ENCODE measurements at places on chromosomes 7 and 10. TPM values are rescaled to one million over a fixed set of nuclear protein-coding genes. Genes with fewer than 3 reads are reported as not detected.

CTTNBP2 gene
- total RNA-seq, result 2.8 TPM

LBX1 gene
- 3.3 TPM for total RNA-seq

CPEB3 gene
- 2.0 TPM for total RNA-seq

CALML5 gene
- total RNA-seq, result not detected

- H3K4me3 ChIP-seq, result no peak overlapping the region
- no peak for DNase-seq
- H3K27ac ChIP-seq, result no peak overlapping the region
- H3K36me3 ChIP-seq, result no peaks in the 10 kb centered on the region
- no peaks in the 10 kb centered on the region for H3K27me3 ChIP-seq
These were observed 80.0 kb upstream of the STEAP4 start for GRCh38 chr7:88386665-88387156.

- no peak overlapping the region for H3K4me3 ChIP-seq
- DNase-seq, result no peak
- H3K36me3 ChIP-seq, result no peaks in the 10 kb centered on the region
- H3K27me3 ChIP-seq, result peaks cover 2% of the 10 kb centered on the region
- H3K4me1 ChIP-seq, result peaks cover 12% of the 10 kb centered on the region
These were observed 38.2 kb downstream of the GSDME start for GRCh38 chr7:24718977-24719491.

DNA sequence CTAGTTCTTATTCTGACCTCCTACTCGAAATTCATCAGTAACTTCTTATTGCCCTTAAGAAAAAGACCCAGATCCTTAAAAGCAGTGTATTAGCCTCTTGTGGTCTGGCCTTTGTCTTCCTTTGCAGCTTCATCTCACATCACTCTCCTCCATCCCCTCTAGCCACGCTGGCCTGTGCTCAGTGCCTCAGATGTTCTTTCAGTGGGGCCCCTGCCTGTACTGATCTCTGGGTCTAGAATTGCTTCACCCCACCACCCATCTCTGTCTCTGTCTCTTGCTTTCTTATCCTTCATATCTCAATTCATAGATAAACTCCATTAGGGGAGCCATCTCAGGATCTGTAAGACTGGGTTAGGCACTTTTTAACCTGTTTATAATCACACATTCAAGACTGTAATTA is 1178.5 kb upstream of the C7orf33 start:
- H3K4me1 ChIP-seq, result peaks cover 13% of the 10 kb centered on the region
- no peaks in the 10 kb centered on the region for H3K27me3 ChIP-seq
- H3K4me3 ChIP-seq, result no peak overlapping the region
- peak; percentile 8 for DNase-seq
- peak overlapping the region; percentile 76 for H3K27ac ChIP-seq
- H3K36me3 ChIP-seq, result no peaks in the 10 kb centered on the region

- H3K4me1 ChIP-seq, result peaks cover 16% of the 10 kb centered on the region
- no peaks in the 10 kb centered on the region for H3K27me3 ChIP-seq
- no peak overlapping the region for H3K27ac ChIP-seq
- H3K4me3 ChIP-seq, result no peak overlapping the region
- DNase-seq, result no peak
- H3K36me3 ChIP-seq, result no peaks in the 10 kb centered on the region
These were observed 3.8 kb upstream of the STN1 start for GRCh38 chr10:103921750-103922195.

GRCh38 chr10:96502561-96503282 is 11.0 kb downstream of the TLL2 start:
- no peaks in the 10 kb centered on the region for H3K36me3 ChIP-seq
- H3K4me3 ChIP-seq, result no peak overlapping the region
- no peak overlapping the region for H3K27ac ChIP-seq
- no peaks in the 10 kb centered on the region for H3K4me1 ChIP-seq
- H3K27me3 ChIP-seq, result peaks cover 2% of the 10 kb centered on the region

- H3K4me3 ChIP-seq, result no peak overlapping the region
- H3K36me3 ChIP-seq, result no peaks in the 10 kb centered on the region
- peak; percentile 84 for DNase-seq
- no peaks in the 10 kb centered on the region for H3K27me3 ChIP-seq
These were observed 97.5 kb downstream of the PFKFB3 start for GRCh38 chr10:6300106-6300783.

GRCh38 chr10:106479636-106480035 is 684.9 kb downstream of the SORCS1 start:
- DNase-seq, result no peak
- H3K4me3 ChIP-seq, result no peak overlapping the region
- no peaks in the 10 kb centered on the region for H3K36me3 ChIP-seq
- H3K27me3 ChIP-seq, result no peaks in the 10 kb centered on the region
- no peaks in the 10 kb centered on the region for H3K4me1 ChIP-seq

- no peak for DNase-seq
- no peak overlapping the region for H3K4me3 ChIP-seq
- no peaks in the 10 kb centered on the region for H3K36me3 ChIP-seq
- H3K27ac ChIP-seq, result no peak overlapping the region
- peaks cover 29% of the 10 kb centered on the region for H3K4me1 ChIP-seq
These were observed 19.0 kb upstream of the ELFN1 start for GRCh38 chr7:1651031-1651446.

DNA sequence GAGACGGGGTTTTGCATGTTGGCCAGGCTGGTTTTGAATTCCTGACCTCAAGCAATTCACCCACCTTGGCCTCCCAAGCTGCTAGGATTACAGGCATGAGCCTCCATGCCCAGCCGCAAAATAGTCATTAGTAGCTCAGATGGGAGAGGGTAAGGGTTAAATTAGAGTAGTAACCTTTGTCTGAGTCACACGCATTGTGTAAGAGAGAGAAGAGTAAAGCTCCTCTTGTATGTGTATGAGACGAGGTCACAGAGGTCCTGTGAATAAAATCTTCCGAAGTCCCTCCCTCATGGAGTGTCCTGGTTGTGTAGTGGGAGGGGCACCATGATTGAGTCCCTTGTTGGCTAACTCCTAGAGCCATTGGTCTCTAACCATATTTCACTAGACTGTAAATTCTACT is 85.2 kb upstream of the CDC14C start:
- H3K36me3 ChIP-seq, result no peaks in the 10 kb centered on the region
- no peak overlapping the region for H3K4me3 ChIP-seq
- no peak overlapping the region for H3K27ac ChIP-seq
- no peaks in the 10 kb centered on the region for H3K4me1 ChIP-seq
- H3K27me3 ChIP-seq, result no peaks in the 10 kb centered on the region

DNA sequence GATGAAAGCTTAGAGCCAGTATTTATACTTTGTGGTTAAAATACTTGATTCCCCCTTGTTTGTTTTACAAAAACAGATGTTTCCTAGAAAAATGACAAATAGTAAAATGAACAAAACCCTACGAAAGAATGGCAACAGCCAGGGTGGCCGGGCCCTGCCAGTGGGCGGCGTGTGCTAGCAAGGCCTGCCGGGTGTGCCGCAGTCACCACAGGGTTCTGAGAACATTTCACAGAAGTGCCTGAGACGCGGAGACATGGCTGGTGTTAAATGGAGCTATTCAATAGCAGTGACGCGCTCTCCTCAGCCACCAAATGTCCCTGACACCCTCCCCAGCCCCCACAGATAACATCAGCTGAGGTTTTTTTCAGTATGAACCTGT is 14.5 kb downstream of the GPR146 start:
- H3K27ac ChIP-seq, result no peak overlapping the region
- H3K4me3 ChIP-seq, result no peak overlapping the region
- no peaks in the 10 kb centered on the region for H3K27me3 ChIP-seq
- H3K4me1 ChIP-seq, result peaks cover 61% of the 10 kb centered on the region
- H3K36me3 ChIP-seq, result peaks cover 9% of the 10 kb centered on the region

GRCh38 chr7:91843831-91844230 is 36.7 kb downstream of the MTERF1 start:
- no peak for DNase-seq
- H3K36me3 ChIP-seq, result no peaks in the 10 kb centered on the region
- no peak overlapping the region for H3K27ac ChIP-seq
- H3K27me3 ChIP-seq, result no peaks in the 10 kb centered on the region
- no peak overlapping the region for H3K4me3 ChIP-seq

DNA sequence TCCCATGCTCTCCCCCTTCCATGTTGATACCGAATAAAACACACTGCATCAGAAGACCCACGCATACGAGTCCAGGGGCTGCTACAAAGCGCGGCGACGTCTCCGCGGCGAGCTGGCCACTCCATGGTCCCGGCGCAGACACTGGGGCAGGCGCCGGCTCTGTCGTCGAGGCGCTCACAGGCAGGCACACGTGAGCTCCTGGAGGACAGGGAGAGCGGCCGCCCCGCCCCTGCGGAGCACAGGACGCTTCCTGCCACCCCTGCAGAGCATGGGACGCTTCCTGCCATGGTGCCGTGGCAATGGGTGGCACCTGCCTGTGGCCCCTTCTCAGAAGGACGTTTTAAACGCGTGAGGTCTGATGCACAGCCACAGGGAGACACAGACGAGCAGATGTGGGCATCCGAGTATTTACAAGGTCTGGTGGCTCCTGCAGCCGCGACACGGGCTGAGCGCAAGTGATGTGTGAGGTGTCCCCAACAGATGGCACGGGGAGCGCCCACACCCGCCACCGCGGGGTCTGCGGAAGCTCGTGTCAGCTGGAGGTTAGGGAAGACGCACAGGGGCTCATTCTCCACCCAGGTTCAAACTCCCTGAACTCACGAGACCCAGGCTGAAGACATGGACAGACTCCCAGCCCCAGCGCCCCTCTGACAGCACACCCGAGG is 21.4 kb upstream of the GPR146 start:
- peaks cover 65% of the 10 kb centered on the region for H3K4me1 ChIP-seq
- no peak overlapping the region for H3K4me3 ChIP-seq
- no peak overlapping the region for H3K27ac ChIP-seq
- H3K36me3 ChIP-seq, result peaks cover 41% of the 10 kb centered on the region
- H3K27me3 ChIP-seq, result no peaks in the 10 kb centered on the region
- DNase-seq, result no peak

DNA sequence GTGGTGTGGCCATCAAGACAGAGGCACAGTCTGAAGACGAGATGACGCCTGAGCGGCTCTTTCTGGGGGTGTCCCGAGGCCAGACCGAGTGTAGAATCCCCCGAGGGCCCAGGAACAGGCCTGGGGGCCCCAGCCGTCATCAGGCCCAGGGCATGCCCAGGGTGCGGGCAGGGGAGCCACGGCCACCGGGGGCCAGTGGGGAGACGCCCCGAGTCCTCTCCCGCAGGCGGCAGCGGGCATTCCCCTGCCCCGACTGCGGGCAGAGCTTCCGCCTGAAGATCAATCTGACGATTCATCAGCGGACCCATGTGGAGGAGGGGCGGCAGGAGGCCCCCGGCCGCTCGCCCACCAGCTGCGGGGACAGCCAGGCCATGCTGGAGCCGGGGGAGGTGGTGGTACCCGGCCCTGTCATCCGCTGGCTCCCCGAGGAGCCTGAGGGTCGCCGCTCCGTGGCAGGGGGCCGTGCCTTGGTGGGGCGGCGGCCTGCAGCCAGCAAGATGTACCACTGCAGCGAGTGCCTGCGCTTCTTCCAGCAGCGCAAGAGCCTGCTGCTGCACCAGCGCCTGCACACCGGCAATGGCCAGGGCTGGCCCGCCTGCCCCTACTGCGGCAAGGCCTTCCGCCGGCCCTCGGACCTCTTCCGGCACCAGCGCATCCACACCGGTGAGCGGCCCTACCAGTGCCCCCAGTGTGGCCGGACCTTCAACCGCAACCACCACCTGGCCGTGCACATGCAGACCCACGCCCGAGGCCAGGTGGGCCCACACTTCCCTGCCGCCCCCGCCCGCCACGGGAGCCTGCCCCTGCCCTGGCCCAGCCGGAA is 19.7 kb downstream of the ZNF783 start:
- DNase-seq, result no peak
- H3K4me1 ChIP-seq, result peaks cover 14% of the 10 kb centered on the region
- H3K36me3 ChIP-seq, result peaks cover 50% of the 10 kb centered on the region
- H3K4me3 ChIP-seq, result no peak overlapping the region
- no peaks in the 10 kb centered on the region for H3K27me3 ChIP-seq
- H3K27ac ChIP-seq, result no peak overlapping the region

GRCh38 chr10:132957131-132957530 is 14.8 kb upstream of the CFAP46 start:
- H3K27ac ChIP-seq, result no peak overlapping the region
- H3K4me3 ChIP-seq, result no peak overlapping the region
- H3K36me3 ChIP-seq, result no peaks in the 10 kb centered on the region
- peaks cover 18% of the 10 kb centered on the region for H3K27me3 ChIP-seq
- no peak for DNase-seq
- peaks cover 12% of the 10 kb centered on the region for H3K4me1 ChIP-seq

DNA sequence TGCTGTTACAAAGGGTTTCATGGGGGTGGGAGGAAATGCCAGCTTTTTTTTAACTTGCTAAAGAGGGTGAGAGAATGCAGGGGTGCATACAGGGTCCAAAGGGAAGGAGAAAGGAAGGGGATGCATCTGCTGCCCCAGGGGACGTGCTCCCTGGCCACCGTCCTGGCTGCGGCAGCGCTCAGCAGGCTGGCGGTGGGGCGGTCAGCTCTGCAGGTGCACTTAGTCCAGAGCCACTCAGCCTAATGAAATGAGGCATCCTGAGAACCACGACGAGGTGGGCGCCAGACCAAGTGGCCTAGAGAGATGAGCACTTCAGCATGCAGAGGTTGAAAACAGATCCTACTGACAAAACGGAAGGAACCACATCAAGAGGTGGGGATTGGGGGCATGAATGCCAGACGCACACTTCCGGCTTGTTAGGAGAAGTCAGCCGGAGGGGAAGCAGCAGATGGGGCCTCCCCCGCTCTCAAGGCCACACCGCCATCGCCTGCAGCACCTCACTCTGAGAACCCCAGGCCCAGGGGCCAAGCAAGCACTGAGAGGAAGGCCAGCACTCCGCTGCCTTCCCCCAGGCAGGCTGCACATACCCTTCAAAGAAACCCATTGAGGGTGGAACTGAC is 94.5 kb downstream of the MAD1L1 start:
- peaks cover 38% of the 10 kb centered on the region for H3K4me1 ChIP-seq
- no peak overlapping the region for H3K27ac ChIP-seq
- peaks cover 19% of the 10 kb centered on the region for H3K36me3 ChIP-seq
- DNase-seq, result peak; percentile 55
- H3K27me3 ChIP-seq, result no peaks in the 10 kb centered on the region
- no peak overlapping the region for H3K4me3 ChIP-seq

Measured in muscle of leg (tissue), 16 donors.